ENCODE measurements at places on chromosomes 2 and 18.
A peak's percentile ranks its signal among the peaks of the same experiment; 100 is the strongest.

DNA sequence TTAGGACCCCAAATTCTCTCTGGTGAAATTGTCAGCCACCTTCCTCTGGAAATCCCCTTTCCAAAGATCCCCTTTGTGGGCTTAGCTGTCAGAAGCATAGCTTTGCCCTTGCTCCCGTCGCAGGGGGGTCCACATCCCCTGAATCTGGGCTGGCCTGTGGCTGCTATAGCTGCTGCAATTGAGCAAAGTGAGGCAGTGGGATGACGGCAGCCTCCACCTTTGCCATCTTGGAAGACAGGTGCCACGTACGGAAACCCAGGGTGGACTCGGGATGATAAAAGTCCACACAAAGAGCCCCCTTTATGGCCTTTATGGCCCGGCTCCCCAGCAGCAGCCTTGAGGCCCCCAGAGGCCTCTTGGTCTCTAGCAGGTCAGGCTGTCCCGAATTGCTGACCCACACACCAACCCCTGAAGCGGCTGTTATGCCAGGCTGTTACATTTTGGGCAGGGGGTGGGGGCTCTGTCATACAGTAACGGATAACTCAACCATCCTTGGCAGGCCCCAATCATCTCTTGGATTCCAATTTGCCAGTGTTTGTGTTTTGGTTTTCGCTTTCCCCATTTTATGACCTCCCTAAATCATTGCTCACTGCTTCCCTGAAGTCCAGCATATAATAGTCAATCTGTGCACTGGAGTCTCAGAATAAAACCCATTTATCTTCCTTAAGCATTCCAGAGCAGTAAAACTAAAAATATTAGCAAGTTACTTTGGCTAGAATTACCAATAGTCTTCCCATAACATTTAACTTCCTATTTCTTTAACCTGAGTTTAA is 33.2 kb upstream of the ID2 start:
- no peak for DNase-seq

DNA sequence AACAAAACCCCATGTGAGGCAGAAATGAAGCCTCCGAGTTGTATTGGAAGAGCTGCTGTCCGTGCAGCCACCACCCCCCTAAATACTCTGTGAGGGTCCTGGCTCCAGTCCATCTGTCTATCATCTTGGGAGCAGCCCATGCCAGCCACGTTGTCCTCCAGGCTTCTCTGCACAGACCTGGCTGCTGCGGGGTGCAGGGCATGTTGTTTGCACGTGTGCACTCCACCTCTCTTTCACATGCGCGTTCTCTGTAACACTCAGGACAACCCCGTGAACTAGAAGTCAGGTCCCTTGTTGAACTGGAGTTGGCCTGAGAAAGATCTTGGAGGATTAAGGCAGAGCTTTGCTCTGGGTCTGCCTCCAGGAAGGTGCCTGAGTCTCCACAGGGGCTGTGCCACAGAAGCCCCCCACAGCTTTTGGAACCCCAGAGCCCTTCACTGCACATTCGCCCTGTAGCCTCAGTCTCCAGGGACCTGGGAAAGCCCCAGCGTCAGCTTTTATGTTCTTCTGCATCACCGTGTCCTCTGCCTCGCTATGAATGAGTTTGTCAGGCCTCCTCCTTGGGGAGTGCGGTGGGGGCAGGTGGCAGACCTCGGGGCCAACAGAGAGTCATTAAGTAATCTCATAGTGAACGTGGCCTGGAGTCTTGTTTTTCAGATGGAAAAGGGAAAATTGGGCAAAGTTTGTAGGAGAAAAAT is 16.6 kb downstream of the RTP5 start:
- no peak for DNase-seq

DNA sequence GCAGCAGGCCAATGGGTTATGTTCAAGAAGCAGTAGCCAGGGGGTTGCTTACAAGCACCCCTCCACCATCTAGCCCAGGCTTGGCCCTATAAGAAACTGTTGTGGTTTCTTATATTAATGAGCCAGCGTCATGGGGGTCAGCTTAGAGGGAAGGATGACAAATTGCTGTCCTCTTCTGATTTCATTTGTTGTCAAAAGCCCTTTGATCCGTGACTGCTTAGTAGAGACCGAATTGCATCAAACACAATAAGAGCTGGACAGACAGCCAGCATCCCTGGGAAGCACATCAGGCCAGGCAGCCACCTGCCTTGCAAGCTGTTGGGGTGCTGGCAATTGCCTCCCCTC is 206.6 kb upstream of the SETBP1 start:
- DNase-seq, result no peak

- DNase-seq, result no peak
Measured at GRCh38 chr18:51234117-51235008, 36.9 kb upstream of the MEX3C start.

- no peak for DNase-seq
Measured at GRCh38 chr18:23101861-23102432, 33.3 kb upstream of the CABLES1 start.

GRCh38 chr2:14650066-14650465 is 17.5 kb downstream of the LRATD1 start:
- no peak for DNase-seq

DNA sequence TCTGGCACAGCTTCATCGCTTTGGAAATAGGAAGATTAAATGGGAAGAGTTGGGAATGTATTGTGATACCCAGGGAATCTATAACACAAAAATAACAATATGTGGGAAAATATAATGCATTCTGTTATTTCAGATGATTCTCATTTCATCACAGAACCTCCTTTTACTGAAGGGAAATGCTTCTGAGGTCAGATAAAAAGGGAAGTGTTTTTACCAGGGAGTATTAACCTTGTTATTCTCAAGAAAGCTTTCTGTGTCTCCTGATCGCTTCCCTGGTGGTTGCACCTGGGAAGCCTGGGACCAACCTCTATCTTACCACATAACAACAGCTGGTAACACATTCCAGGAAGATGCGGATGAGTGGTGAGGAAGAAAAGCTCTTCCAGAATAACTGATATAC is 47.2 kb downstream of the SCG2 start:
- DNase-seq, result no peak

DNA sequence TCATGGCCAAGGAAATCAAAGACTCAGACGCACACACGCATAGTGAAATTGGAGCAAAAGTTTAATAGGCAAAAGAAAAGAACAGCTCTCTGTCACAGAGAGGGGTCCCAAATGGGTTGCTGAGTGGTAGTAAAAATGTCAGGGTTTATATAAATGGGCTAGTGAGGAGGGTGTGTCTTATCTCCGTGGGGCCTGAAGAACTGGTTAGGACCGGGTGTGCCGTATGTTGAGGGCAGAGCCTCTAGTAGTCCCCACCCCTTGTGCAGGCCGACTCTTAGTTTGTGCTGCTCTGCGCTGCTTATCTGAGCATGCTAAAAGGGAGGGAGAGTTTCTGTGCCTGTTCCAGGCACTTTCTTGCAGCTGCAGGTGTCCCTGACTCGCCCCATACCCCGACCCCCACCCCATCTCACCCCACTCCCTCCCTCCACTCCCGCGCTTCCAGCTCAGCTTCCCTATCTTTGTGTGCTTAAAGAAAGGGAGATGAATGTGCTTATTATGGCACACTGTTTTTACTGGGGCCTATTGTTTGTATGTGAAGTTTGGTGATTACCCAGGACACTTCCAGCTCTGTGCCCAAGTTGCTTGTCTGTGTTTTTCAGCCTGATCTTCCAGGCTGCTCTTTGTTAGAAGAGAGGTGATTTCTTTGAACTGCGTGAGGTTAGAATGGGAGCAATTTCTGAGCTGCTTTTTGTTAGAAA is 167.4 kb downstream of the SPAG16 start:
- no peak for DNase-seq

DNA sequence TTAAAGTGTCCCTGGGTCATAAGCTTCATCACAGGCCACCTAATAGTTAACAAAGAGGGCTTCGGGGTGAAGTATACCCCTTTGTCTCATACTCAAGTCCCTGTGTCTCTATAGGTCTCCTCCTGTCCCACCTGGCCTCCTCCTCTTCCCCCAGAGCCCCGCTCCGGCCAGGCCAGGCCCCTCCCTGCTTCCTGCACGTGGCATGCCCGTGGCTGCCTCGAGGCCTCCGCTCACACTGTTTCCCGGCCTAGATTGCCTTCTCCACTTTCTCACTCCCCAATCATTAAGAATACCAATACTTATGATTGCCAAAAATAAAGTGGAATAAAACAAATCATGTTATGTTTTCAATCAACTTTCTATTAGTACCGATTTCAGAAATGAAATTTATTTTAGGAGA is 18.8 kb downstream of the SMYD1 start:
- no peak for DNase-seq

DNA sequence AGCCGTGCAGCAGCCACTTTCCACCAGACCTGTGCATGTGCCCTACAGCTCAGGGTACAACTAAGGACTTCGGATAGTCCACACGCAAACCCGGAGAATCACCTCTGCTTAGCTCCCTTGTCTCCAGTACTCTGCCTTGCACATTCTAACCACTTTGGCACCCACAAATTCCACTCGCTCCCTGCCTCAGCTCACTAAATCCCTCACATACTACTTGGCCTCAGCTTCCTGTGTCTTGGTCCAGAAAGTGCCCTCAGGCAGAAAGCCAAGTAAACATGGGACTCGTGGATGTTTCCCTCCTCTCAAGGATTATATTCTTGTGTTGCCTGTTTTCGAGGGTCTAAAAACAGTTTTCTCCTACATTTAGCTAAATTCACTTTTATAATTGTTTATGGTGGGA is 157.8 kb upstream of the DAPL1 start:
- DNase-seq, result no peak

DNA sequence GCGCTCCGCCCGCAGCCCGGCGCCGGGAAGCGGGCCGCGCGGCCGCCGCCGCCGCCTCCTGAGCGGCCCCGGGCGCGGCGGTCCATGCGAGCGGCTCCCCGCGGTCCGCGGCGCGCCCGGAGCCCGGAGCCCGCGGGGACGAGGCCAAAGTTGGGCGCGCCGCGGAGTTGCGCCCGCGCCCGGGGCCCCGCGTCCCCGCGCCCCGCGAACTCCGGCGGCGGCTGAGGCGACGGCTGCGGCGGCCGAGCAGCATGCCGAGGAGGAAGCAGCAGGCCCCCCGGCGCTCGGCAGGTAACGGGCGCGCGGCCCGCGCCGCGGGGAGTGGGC is 992 bp downstream of the TSHZ1 start:
- no peak for DNase-seq

GRCh38 chr2:236085211-236085610 is 83.0 kb downstream of the GBX2 start:
- DNase-seq, result no peak

GRCh38 chr2:208686665-208687064 is 280.1 kb downstream of the PTH2R start:
- DNase-seq, result no peak

- DNase-seq, result no peak
Measured at GRCh38 chr2:221420245-221420644, 151.9 kb downstream of the EPHA4 start.

DNA sequence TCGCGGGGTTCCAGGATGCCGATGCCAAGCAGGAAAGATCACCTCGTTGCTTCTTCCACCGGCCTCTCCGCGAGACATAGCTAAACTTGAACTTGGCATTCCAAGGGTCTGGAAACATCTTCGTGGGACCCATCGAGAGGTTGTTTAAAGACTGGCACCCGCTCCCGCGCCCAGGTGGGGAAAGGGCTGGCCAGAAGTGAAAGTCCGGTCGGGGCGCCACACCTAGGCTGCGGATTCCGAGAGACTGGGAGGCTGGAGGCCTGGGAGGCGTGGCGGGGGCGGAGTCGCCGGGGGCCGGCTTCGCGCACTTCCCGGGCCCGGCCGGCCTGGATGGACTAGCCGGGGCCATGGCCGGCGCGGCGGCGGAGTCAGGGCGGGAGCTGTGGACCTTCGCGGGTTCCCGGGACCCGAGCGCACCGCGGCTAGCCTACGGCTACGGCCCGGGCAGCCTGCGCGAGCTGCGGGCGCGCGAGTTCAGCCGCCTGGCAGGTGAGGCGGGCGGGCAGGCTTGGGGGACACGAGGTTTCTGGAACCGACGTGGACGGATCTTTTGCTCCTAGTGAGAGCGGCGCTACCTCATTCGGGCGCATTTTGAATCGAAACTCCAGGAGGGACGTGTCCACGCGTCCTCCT is at the start of gene MOCOS:
Gene MOCOS (plus strand): TSS at position 305 of the 633 bp plus-strand sequence. CDS start 43 bp downstream, at position 348.
- peak; percentile 32 for DNase-seq

- DNase-seq, result no peak
Measured at GRCh38 chr2:46657042-46657504, 177.7 kb downstream of the TMEM247 start.

DNA sequence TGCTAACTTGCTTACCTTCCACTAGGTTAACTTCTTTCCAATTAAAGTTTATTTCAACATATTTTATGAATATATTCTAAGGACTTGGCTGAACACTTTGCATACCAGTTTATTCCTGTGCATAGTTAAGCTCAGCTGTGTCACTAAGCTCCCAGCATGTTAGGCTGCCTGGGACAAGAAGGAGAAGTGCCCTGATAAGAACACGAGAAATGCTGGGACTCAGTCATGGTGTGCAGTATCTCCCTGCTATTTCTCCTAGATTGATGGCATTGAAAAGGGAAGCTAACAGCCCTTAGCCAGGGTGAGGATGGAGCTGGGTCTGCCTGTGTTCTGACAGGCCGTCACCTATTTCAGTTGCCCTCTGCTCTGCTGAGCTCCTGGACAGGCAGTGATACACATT is 164.3 kb downstream of the TRABD2A start:
- DNase-seq, result no peak

DNA sequence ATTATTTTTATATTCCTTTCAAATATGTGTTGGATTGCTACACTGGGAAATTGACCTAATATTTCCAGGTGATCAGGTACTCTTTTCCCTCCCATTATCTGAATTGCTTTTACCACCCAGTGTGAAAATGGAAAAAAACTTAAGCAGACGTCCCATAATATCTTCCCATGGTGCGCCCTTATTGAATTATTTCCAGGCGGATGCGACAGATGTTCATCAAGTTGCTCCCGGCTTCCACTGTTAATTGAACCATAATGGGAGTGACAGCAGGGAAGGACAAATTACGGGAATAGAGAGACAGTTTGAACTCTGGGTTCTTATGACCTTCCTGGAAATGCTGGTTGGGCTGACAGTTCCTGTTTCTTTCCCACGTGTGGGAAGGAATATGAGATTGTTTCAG is 93.3 kb downstream of the THSD7B start:
- no peak for DNase-seq

DNA sequence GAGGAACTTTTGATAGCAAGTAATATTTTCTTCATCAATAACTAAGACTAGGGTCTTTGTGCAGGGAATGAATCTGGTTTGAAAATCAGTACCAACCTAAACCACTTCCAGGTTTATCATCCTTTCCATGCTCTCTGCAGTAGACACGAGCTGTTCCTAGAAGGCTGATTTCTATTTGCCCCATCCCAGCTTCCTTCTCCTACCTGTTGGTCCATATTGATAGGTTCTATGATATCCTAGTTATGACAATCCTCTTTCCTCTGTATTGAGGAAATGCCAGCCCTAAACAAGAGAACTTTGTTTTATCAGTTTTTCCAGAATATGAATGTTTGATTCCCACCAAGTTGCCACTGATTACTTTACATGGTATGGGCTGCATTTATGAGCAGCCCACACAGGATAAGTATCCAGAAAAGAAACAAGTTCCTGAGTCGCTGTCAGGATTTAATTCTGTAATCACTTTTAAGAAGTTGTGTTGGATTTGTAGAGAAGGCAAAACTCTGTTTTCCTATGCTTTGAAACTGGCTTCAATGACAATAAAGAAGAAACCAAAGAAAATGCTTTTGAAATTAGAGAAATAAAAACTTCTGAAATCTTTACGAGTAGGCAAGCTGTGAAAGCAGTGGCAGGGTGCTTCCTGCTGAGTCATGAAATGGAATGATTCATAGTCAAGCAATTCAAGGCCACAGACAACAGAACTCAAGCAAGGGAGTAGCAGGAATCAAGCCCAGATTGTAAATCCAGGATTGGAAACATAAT is 37.3 kb upstream of the TANK start:
- DNase-seq, result no peak

All from activated CD4-positive, alpha-beta T cell treated with anti-CD3 and anti-CD28 coated beads, Interleukin-2, amount 50 U/mL, for 1 hour (primary cell).